ENCODE measurements at places on chromosomes 12 and 14.

DNA sequence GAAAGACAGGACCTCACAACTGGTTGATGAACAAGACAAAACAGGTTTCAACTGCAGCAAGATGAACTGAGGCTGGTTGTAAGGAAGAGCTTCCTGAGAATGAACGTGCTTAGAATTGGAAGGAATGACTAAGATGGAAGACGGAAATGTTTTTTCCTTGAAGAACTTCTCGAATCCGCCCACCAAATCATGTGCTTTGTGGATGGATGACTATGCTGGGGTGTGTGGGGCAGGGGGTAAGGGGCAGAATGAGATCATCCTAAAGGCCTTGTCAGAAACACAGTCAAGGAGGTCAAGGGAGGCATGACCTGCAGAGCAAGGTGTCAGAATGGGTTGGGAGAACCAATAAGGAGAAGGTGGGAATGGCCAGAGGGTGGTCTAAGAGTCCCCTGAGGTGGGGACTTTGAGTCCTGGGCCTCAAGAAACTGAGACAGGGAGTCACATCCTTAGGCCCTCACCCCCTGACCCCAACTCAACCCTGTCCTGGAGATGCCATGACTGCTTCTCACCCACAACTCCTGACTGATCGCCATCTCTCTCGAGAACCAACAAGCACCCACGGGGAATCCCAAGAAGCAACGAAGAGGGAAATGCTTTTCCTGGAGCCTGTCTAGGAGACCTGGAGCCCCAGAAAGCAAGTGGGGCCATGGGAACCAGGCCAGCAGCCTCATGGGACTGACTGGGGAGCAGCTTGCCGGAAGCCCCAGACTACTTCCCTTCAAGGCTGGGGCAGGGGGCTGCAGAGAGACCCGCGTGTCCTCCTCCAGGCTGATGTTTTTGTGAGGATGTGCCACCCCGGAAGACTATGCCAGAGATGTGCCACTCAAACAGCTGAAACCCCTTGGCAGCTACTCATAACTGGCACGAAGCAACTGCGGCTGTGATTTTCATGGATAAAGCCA lies 84.0 kb downstream of the ACTN1 start:
- peak; percentile 45 for DNase-seq

GRCh38 chr12:124174451-124175348 lies 120.2 kb upstream of the RFLNA start:
- DNase-seq = peak; percentile 72

GRCh38 chr14:91891101-91891500 lies 23.8 kb upstream of the TC2N start:
- DNase-seq = no peak

DNA sequence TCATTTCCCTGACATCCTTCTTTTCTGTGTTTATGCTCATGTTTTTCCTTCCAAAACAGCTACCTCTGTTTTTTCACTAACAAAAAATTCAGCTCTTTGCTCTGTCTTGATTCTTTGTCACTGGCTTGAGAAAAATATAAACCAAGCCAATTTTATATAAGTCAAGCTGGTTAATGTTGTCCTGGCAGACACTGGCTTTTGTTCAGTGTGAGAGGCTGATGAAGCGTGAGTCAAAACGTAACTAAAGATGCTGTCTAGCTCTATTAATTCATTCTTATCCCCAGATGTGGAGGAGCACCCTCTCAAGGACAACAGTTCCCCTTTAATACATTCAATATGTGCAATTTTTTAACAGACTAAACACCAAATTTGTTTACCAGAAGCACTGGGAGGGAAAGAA lies 15.8 kb downstream of the TSPAN8 start:
- DNase-seq = no peak

DNA sequence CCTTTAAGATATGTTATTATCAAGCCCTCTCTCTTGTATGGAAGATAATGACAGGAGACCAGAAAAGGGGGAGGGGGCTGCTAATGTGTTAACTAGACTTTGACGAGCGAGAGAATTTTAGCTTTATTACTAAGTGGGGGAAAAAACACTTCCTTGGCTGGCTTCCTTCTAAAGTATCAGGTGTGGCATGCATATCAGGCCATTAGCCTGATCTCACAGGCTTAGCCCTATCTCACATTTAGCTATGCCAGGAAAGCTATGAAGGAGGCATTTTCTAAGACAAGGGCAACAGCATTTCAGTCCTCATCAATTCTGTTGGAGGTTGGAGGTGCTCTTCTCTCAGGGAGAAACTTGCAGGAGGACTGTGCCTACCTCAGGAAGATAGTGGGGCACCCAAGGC lies 9.9 kb downstream of the SSPN start:
- no peak for DNase-seq

- DNase-seq = no peak
Measured at GRCh38 chr14:67852926-67853604, 33.5 kb downstream of the RAD51B start.

DNA sequence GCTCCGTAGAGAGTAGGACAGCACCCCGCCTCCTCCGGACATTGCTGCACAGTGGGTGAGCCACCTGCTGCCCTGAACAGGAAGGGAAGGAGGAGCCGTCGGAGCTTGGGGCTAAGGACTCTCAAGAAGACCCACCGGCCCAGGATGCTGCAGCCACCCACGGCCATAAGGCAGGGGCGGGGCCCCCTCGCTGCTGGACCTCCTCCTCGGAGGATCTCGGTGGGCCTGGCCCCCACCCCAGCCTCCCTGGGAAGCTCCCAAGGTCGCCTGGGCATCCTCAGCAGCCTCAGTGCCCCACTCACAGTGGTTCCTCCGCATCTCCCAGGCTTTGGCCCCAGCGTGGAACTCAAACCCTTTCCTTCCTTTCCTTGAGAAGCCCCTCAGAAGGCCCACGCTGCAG lies 68.6 kb upstream of the DIO3 start:
- no peak for DNase-seq

DNA sequence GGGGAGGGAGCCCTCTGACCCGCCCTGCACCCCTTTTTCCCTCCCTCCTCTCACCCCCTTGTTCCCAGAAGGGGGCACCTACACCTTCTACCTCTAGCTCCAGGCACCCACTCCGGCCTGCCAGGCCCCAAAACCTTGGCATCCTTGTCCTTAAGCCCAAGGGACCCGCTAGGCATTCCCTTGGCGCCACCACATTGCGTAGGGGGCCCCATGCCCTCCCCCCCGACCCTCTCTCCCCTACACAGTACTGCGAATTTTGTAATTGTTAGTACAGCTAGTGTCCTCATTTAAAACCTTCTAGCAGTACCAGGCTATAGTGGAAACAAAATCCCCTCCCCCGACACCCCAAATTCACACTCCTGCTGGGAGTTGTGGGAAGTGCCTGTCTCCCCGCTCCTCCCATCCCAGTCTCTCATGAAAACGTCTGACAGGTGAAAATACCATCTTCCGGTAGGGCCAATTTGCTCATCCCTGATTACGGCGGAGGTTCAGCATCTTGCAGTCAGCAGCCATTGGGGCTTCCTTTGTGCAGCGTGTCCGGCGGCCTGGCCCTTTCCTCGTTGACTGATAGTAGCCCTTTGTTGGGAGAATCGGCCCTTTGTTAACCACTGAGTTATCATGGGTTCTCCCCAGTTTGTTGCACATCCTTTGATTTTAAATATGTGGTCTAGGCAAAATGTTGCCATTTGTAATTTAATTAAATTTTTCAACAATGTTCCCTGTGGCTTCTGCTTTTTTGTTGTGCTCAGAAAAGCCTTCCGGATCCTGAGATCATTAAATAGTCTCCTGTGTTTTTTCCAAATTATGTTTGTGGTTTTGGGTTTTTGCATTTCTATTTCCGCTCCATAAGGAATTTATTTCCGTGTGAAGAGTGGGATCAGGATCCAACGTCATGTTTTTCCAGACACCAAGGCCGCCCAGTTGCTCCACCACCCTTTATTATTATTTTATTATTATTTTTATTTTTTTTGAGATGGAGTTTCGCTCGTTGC lies 7.9 kb upstream of the CEP170B start:
- DNase-seq = no peak

- no peak for DNase-seq
Measured at GRCh38 chr12:49079793-49080192, 10.0 kb upstream of the RHEBL1 start.

DNA sequence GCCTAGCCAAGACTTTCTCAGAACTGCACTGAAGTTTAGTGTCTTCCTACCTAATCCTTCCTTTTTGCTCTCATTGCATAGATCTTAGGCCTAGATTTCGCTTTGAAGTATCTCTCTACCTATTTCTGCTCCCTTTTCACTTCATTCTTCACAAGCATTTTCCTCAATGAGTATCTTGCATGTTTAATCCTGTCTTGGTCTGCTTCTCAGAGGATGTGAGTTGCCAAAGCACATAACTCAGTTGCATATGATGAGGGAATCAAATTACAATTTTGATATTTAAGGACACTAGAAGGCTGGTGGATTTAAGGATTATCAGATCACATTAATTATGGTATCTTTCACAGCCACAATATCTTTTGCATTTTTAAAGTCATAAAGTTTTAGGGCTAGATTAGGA lies 195.5 kb upstream of the DAAM1 start:
- no peak for DNase-seq

- no peak for DNase-seq
Measured at GRCh38 chr14:66008631-66009030, 477.5 kb upstream of the CCDC196 start.

GRCh38 chr14:85024931-85025330 lies 505.0 kb upstream of the FLRT2 start:
- DNase-seq = peak; percentile 1

DNA sequence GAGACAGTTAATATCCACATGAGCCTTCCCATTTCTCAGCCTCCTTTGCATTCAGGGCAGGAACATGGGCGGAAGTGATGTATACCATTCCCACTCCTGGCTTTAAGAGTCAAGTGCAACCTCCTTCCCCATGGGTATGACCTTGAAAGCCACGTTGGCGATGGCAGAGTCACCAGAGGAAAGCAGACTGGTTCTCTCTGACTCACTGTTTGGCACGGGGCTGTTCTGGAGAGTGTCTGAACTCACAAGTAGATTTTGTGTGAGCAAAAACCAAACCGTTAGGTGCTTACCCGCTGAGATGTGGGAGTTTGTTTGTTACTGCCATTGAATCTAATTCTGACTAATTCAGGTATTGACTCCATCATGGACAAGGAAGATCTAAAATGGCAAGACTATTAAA lies 36.7 kb upstream of the PZP start:
- DNase-seq = no peak

- DNase-seq = no peak
Measured at GRCh38 chr12:77777274-77777673, 53.4 kb upstream of the NAV3 start.

DNA sequence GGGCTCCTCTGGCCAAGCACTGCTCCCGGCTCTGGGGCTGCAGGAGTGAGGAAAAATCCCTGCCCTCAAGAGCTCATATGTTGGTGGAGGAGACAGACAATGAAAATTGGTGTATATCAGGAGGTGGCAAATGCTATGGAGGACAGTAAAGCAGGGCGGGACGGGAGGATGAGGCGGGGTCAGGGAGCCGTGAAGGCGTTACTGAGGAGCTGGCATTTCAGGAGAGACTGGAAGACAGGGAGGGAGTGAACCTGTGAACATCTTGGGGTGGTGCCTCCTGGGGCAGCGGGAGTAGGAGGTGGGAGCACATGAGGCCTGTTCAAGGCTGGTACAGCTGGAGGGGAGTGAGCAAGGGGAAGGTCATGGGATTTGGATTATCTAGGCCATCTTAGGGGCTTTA lies 26.6 kb downstream of the TSPAN9 start:
- DNase-seq = no peak

- DNase-seq = no peak
Measured at GRCh38 chr12:78009031-78009430, 178.3 kb downstream of the NAV3 start.

- no peak for DNase-seq
Measured at GRCh38 chr12:61564466-61564865, 695.7 kb upstream of the USP15 start.

GRCh38 chr12:5213990-5214389 lies 170.3 kb downstream of the KCNA5 start:
- DNase-seq = no peak

- DNase-seq = peak; percentile 53
Measured at GRCh38 chr14:91143862-91144261, 30.0 kb downstream of the DGLUCY start.

GRCh38 chr14:76424359-76424758 lies 48.4 kb downstream of the ESRRB start:
- DNase-seq = no peak

DNA sequence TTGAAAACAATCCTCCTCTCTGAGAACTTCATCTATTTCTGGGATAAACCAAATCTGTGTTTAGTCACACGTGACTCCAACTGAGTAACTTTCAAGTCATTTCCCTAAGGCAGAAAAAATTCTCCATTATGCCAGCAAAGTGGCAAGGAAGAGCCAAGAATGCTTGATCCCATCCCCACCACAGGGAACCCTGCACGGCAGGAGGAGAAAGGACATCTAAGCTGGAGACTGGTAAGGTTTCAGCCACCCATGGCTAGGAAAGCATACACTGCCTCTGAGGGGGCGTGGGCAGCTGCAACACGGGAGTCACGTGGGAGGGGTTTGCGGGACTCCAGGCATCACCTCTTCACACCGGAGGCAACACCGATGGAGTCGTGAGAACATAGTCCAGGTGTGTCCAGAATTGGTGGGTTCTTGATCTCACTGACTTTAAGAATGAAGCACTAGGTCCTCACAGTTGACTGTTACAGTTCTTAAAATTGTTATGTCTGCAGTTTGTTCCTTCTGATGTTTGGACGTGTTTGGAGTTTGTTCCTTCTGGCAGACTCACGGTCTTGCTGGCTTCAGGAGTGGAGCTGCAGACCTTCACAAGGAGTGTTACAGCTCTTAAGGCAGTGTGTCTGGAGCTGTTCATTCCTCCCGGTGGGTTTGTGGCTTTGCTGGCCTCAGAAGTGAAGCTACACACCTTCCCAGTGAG lies 2.7 kb upstream of the SIVA1 start:
- peak; percentile 36 for DNase-seq

DNA sequence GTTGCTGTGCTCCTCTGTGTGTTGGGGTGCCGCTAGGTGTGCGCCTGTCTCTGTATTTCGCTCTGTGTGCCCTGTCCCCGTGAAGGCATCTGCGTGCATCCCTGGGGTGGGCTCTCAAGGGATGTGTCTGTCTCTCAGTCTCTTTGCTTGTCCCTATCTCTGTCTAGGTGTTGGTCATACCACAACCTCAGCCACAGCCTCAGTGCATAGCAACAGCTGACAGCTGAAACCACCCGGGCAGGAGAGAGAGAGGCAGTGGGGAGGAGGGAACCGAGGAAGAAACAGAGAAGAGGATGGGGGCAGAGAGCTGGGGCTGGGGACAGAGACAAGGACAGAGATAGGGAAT lies 953 bp upstream of the NXPH4 start:
- no peak for DNase-seq

GRCh38 chr14:82549306-82549990 lies 1015.8 kb upstream of the SEL1L start:
- no peak for DNase-seq

DNA sequence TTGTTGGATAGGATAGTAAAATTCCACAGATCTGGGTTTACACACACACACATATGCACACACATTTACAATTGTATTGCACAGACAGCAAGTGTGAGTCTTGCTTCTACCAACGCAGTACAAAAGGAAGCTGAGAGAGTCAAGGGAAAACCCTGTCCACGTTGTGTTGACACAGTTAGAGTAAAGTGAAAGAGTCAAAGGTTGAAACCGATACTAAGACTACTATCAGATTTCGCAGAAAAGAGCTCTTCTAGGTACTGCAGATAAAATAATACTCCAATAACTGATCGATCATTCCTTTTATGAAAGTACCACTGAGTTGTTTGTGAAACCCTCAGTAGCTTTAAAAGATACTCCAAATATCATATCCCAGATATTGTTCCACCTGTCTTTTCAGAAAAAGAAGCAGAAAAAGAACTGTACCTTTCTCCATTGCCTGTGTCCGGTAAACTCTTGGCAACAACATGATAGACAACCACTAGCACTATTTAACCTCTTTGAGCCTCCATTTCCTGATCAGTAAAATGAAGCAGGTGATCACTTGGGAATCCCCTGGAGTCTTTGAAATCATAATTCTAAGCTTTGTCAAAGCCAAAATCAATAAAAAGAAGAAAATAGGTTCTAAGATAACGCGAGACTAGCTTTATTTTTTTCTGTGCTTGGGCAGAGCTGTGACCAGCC lies 224.6 kb upstream of the FOXN3 start:
- DNase-seq = no peak
